ENCODE measurements at places on chromosomes 13 and 19.

GRCh38 chr13:41641961-41642360 lies 184.6 kb downstream of the RGCC start:
- DNase-seq = no peak

DNA sequence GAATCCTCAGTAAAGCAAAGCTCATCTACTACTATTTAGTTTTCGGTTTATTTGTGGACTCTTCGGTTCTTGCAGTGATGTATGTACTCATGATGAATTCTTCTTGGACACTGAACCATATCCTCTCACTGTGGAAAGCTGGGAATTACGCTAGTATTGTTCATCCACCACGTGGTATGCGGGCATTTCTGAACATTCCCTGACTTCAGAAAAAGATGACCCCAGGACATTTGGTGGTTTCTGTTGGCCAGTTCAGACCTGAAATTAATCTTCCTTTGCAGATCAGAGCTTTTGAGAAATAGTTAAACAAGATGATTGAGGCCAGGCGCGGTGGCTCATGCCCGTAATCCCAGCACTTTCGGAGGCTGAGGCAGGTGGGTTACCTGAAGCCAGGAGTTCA lies 25.3 kb upstream of the FBN3 start:
- no peak for DNase-seq

DNA sequence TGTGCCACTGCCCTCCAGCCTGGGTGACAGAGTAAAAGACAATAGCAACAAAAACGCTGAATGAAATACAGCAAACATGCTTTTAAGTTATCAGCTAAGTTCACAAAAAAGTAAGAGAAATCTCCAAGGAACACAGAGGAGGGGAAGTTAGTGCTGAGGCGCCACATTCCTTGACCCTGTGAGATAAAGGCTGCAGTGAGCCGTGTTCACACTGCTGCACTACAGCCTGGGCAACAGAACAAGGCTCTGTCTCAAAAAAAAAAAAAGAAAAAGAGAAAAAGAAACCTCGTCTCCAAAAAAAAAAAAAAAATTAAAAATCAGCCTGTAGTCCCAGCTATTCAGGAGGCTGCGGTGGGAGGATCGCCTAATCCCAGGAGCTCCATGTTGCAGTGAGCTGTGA lies 16.3 kb upstream of the DOCK6 start:
- no peak for DNase-seq

- DNase-seq = no peak
These were observed 104.6 kb upstream of the GJB6 start for GRCh38 chr13:20336761-20337160.

- DNase-seq = no peak
These were observed 465.2 kb downstream of the KCTD12 start for GRCh38 chr13:76421011-76421410.

DNA sequence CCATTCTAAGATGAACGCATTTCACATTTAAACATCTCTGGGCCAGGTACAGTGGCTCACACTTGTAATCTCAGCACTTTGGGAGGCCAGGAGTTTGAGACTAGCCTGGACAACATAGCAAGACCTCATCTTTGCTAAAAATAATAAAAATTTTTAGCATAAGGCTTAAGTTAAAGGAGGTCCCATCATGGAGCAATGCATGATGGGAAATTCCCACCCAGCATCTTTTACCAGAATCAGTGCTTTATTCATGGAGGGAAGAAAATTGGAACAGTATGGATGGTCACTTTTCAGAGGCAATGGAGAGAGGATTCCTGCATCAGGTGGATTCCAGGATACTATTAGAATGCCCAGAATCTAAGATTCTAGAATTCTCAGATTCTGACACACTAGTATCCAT lies 3.8 kb upstream of the KLK8 start:
- DNase-seq = no peak

GRCh38 chr19:4068047-4068966 lies 1.6 kb upstream of the ZBTB7A start:
- DNase-seq = no peak

DNA sequence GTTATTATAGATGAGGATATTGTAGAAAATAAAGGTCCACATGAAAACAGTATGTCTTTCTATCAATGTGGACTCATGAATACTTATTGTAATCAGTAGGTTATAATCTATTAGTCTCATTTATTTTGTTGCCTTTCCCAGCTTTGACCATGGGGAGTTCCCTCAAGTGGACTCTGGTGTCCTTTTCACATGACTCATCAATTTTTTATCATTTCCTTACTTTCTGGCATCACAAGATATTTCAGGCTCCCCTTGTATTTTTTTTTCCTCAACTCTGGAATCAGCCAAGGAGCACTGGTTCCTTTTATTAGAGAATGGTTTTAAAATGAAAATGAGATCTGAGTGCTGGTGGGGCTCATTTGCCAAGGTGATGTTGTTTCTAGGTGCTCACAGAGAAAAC lies 63.4 kb upstream of the DIAPH3 start:
- DNase-seq = no peak

DNA sequence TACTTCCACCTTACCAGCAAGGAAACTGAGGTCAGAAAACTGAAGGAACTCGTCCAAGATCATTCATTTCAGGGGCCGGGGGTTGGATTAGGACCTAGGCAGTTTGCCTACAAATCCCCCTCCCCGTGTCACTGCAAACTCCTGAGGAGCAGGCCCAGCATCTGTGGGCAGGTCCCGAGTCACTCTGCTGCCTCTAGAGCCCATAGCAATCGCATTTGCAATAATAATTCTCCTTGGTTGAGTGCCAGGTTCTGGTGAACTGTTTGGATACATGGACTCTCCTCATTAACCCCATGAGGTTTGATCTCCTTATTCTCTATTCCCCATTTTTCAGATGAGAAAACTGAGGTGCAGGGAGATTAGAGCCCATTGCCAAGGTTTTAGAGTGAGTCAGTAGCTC lies 903 bp downstream of the PIN1 start:
- no peak for DNase-seq

DNA sequence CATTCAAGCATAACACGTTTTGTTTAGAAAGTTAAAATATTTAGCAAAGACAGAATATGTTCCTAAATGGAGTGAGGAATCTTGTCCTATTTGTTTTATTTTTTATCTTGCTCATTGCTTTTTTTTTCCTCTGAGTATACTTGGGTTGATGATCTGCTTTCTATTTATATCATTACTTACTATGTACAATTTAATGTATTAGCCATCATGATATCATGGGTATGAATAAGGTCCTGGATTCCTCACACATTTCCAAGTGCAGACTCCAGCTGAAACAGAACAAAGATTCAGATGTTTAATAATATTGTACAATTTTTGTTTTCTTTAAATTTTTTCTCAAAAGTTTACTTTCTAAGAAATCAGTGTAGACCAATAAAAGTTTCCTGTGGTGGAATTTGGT lies 388.2 kb downstream of the GPC6 start:
- DNase-seq = no peak

GRCh38 chr19:12959481-12959880 lies 2.5 kb upstream of the GADD45GIP1 start:
- no peak for DNase-seq

Data from T-helper 22 cell (primary cell).